AG10803 (cell line): ENCODE measurements at places on chromosomes 11 and 22.
A peak's percentile ranks its signal among the peaks of the same experiment; 100 is the strongest.

DNA sequence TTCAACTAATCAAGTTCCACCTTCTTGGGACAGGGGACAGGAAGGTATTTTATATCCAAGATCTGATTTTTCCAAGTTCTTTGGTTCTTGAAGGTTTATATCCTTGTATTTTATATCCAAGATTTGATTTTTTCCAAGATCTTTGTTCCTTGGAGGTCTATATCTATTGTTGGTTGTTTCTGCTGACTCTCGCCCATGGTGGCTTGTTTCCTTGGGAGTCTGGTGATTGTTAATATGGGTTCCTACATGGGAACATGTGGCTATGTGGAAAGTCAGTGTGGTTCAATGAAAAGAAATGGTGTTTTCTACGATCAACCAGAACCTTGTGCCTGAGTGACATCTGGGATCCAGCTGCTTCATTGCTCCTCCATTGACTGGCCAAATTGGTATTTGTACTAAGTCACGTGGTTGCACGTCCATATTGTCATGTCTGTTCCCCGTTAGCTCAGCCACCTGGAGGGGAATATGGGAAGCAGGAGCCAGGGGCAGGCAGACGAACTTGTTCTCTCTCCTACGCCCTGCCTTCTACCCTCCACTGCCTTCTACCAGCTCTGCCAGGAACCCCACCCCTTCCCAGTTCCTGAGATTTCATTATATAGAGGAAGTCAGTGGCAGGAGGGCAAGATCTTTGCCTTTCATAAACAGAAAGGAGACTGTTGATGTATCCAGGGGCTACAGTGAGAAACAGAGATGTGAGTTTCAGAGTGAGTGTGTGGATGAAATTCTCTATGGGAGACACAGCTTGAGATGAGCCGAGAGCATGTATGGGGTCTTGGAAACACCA is 11.1 kb upstream of the CSF2RB start:
- DNase-seq: no peak

DNA sequence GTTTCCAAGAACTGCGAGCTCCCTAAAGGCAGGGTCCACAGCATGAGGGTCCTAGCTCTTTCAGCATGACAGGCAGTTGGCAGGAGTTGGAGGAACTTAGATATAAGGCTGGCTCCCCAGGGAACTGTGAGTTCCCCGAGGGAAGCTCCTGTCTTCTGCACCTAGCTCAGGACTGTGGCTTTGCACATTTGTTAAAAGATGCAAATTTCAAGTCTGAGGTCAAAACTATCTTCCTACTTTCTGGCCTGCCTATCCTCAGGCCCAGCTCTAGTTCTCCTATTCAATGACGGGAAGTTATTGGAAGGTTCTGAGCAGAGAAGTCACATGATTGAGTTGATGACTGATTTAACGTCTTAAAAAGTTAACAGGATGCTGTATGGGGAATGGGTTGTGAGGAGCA is 11.7 kb upstream of the UCP3 start:
- DNase-seq: no peak

- DNase-seq: no peak
Observed at GRCh38 chr22:47125603-47126002, 363.2 kb downstream of the TBC1D22A start.

GRCh38 chr22:38783095-38783615 is 10.8 kb downstream of the DNAL4 start:
- no peak for DNase-seq

- DNase-seq: no peak
Observed at GRCh38 chr11:111494040-111494439, 18.1 kb downstream of the BTG4 start.

DNA sequence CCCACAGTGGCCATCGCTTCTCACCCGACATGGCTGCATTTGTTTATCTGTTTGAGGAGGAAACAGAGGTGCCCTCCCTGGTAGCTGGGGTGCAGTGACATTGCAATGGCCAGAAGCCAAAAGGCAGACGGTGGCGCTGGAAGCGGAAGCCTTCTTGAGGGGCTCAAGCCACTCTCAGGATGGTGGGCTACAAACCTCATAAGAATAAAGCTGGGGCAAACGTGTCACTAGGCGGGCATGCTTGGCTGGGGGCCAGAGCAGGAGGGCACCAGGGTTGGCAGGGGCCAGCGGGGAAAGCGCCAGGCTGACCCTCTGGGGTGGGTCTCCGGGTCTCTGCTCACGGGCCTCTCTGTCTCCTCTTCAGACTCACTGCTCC is 12.6 kb downstream of the TNNT3 start:
- no peak for DNase-seq

DNA sequence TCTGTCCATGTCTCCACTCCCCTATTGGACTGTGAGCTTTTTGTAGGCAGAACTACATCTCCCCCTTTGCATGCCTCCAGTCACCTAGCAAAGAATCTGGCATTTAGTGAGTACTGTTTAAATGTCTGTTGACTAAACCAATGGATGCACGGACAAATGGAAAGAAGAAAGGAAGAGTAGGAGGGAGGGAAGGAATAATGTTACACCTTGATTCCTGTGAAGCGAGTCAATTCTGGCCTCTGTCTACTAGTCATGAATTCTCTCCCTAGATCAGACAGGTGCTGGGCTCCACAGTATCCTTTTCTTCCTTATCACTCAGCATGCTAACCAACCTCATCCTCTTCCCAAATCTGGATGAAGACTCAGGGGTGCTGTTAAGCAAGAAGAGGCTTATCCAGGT is 33.6 kb downstream of the GALNT18 start:
- DNase-seq: no peak

GRCh38 chr11:14643697-14644225 is at the start of gene PDE3B:
PDE3B (plus strand) TSS chr11:14643804; CDS start chr11:14644076, 272 bp downstream.
- peak; percentile 8 for DNase-seq

DNA sequence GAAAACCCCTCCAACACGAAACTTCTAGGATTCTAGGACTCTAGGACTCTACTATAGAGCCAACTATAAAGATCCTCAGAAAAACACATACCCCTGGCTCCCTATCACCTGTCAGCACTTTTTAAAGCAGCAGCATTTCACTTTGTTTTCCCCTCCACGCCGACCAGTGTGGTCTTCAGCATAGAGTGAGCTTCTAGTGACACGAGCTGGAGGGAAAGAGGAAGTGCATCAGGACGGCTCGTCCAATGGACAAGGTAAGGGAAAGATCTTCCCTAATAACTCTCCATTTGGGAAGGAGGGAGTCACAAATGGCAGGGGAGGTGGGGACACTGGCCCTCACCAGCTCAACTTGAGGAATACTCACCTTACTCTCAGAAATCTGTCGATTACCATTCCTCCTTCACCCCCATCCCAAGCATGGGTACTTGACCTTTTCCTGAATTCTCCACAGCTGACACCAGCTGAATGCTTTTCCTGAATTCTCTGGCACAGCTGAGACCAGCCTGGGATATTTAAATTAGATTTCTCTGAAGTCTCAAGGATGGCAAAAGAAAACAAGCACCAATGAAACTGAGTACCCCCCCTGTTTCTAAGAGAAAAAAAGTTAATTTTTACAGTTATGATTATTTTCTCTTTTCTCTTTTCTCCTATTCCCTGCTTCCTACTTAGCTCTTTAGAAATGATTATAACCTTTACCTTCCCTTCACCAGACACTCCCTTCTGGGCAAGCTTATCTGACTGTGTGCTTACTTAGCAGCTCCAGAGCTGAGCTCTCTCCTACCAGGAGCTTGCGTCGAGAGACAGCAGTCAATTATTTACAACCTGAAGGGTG is 33.3 kb upstream of the NNMT start:
- peak; percentile 50 for DNase-seq

DNA sequence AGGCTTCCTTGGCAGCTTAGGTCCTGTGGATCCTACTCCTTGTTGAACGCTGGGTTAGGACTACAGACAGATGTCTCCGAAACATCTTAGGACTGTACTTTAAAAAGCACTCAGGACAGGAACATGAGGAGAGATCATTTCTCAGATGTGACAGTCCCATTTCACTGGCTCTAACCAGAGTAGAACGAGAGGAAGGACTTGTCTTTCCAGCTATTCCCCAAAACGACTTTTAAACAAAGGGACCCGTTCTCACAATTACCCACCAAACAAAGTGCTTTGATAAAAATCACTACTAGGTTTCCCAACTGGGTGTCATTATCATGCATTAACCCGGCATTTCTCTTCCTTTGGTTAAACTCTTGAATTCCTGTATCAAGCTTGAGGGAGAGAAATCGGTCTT is 84.7 kb upstream of the BARX2 start:
- DNase-seq: no peak

DNA sequence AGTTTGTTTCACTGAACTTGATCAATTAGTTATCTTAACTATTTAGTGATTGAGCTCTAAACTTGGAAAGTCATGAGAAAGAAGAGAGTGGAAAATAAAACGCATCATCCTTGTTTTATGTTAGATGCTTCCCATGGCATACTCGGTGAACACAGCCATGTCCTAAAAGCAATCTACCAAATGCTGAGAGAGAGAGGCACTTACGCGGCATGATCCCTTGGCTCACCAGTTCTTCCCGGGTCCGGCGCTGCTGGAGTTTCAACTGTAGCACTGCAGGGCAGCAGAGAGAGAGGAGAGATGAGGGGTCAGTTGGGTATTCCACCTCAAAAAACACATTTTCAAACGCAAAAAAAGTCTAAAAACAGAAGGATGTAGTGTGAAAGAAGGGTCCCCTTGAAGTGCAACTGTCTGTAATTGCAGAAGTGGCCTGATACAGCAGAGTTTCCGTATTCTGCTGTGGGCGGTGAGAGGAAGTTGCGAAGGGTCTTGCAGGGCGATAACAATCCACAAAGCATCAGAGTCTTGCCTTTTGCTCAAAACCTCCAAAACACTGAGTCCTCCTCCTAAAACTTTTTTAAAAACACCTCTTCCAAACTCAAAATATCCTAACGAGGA is 92.7 kb downstream of the SGSM3 start:
- DNase-seq: no peak

GRCh38 chr11:123260511-123261211 is 65.6 kb upstream of the CLMP start:
- no peak for DNase-seq
